ENCODE measurements at places on chromosomes 3 and 15.

DNA sequence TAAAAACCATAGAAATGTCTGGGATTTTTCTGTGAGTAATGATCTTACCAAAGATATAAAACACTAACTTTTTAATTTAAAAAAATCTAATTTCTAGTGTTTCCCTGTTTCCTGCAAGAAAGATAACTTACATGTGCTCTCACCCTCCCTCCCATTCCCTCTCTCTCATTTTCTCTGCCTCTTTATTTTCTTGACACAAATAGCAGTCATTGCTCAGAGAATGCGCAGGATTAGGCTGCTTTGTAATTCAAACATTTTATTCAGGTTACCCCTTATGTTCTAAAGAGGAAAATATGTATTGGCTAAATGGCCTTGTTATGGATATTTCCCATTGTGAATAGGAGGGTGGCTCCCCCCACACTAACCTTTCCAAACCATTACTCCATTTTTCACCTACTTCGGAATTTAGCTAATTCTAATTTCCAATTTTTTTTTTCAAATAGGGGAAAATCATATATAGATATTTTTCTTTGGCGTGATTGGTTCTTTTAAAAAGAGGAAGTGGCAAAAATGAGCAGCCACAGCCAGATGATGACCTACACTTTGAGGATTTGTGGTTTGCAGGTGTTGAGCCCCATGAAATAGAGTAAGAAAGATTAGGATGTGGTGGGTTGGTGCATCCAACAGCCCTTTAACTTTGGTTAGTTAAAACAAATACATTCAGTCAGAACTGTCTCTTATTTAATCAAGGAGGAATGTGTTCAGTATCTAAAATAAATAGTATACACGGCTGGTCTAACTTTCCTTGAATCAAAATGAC, 554.4 kb downstream of the IGSF11 start:
- DNase-seq, result no peak

DNA sequence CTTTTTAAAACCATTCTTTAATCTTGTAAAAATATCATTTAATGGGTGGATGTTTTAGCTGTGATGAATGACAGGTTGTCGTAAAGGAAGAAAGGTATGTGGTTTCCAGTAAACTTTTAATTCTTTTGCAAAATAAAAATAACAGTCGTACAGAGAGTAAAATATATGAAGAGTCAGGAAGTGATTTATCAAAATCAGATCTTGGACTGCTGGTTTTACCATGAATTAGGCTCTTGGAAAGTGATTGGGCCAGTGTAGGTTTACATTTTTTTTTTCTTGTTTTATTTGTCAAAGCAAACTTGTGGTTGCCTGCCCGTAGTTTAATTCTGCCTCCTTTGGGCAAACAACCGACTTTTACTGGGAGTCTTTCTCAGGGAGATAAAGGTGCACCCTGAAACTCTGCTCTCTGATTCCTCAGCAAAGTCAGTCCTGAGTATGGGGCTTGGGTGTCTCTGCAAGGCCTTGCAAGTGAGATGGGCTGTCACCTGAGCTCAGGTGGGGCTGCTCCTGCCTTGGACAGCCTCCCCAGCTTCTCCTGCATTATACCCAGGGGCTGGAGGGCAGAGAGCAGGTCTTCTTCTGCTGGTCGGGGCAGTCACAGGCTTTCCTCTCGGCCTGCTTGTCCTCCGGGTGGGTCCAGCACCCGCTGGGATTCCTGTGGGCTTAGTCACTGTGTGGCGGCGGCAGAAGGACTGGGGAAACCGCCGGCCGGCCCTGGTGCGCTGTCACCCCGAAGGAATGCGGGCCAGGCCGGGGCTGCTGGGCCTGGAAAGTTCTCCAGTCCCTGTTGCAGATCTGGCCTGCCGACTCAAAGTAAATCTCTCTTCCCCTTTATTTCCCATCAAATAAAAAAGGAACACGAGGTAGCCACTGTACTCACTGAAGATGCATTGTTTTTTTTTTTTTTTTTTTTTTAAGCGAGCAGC, 79.0 kb downstream of the IGF1R start:
- DNase-seq, result peak; percentile 94

DNA sequence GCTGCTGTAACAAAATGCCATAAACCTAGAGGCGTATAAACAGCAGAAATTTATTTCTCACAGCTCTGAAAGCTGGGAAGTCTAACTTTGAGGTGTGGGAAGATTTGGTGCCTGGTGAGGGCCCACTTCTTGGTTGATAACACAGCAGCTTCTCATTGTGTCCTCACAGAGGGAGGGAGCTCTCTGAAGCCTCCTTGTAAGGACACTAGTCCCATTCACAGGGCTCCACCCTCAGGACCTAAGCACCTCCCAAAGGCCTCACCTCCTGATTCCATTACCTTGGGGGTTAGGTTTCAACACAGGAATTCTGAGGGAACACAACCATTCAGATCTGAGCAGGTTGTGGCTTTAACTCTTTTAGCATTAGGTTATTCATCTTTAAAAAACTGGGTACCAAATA, 380.3 kb upstream of the ATP10A start:
- DNase-seq, result no peak

DNA sequence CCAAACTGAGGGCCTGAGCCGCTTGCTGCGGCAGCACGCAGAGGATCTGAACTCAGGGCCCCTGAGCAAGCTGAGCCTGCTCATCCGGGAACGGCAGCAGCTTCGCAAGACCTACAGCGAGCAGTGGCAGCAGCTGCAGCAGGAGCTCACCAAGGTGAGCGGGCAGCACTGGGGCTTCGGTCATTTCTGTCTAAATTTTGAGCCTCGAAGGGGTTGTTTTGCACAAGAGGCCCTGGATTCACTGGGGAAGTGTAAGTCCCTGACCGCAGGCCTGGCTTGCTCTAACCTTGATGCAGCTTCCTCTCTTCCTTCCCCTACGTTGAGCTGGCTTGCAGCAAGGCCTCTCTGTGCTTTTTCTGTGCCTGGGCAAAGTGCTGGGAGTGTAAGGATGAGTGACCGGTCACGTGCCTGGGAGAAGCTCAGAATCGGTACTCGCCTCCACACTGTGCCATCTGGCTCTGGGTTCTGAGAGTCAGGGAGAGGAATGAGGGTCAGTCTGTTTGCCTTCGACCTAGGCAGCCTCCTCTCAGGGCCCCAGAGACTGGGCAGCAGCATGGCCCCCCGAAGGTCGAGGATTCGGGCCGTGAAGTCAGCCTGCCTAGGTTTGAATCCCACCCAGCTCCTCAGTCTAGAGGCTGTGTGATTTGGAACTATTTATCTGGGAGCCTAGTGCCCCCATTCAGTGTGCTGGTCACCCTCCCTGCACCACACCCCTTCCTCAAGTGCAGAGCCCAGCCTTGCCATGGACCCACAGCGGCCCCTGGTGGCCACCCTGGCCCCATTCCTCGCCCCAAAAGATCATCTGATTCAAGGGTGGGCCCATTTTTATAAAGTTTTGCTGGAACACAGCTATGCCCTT, 1.4 kb downstream of the FES start:
- peak; percentile 71 for DNase-seq

DNA sequence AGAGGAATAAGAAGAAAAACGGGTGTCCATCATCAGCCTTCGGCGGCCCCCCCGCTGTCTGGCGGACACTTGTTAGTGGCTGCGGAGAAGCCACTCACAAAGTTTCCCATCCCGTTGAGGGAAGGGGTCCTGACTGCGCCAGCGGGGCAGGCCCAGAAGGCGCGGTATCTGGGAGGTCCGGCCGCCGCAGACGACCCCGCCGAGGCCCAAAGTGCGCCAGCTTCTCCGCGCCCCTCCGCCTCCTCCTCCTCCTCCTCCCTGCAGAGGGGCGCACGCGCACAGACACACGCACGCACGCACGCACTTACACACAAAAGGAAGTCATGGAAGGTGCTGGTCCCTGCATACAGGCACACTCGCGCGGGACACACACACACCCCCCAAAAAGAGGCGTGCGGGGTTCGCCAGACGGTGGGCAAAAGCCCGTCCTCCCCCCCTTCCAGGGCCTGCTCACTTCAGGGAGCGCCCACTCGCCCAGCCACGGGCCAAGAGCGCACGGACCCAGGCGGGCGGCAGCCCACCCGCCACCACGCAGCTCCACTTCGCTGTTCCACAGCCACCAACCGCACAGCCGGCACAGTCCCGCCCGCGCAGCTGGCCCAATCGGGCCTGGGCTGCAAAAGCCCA, 18.0 kb downstream of the ZNF148 start:
- DNase-seq, result no peak

DNA sequence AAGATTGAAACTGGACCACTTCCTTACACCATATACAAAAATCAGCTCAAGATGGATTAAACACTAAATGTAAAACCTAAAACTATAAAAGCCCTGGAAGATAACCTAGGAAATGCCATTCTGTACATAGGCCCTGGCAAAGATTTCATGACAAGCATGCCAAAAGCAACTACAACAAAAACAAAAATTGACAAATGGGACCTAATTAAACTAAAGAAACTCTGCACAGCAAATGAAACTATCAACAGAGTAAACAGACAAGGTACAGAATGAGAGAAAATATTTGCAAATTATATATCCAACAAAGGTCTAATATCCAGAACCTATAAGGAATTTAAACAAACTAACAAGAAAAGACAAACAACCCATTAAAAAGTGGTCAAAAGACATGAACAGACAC, 173.1 kb upstream of the CCDC54 start:
- DNase-seq, result no peak

GRCh38 chr15:55993804-55994560, 570 bp upstream of the NEDD4 start:
- peak; percentile 61 for DNase-seq

DNA sequence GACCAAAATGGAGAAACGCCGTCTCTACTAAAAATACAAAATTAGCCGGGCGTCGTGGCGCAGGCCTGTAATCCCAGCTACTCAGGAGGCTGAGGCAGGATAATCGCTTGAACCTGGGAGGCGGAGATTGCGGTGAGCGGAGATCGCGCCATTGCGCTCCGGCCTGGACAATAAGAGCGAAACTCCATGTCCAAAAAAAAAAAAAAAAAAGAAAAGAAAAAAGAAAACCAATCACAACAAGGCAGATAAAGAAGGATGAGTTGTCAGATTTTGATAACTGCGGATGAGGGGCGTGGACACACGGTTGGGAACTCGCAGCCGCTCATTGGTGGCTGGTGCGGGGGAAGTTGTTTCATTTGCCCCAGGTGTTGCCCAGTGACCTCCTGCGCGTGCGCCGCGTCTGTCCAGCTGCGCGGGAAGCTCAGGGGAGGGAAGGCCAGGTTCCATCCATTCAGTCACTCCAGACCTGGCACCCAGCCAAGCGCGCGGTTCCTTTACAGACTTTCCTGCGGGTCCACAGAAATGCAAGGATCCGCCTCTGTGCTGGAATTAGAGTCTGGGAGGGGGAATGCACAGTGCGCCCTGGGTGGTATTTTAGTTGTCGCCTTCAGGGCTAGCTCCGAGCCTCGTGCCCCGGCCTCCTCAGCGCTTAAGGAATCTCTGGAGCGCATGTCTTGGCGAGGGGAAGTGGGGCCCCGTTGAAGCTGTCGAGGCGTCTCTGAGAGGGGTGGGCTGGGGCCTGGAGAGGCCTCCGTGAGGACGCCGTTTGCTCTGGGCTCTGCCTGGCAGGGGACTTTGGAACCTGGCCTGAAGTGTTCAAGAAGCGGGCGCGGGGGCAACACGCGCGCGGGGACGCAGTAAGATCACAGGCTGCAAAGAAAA, 708 bp upstream of the GCHFR start:
- DNase-seq, result peak; percentile 62

- no peak for DNase-seq
Measured at GRCh38 chr15:100476805-100477204, 51.9 kb downstream of the CERS3 start.

DNA sequence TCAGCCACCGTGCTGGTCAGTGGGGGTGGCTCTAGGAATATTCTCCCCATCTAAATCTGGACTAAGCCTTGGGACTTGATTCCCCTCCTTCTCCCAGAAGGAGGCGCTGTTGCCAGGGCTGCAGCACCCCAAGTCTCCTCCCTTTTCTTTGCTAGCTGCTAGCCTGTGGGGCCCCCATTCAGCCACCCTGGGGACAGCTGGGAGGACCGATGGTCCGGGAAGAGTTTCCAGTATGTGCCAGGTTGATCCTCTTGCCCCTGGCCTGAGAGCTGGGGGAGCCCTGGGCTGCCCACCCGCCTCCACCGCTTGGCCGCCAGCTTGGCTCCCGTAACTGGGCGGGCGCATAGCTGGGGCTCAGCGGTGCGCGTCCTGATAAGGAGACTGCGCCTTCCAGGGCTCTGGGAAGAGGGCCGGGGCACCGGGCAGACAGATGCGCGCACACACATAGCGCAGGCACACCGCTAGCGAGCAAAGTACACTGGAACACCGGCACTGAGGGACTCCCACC, 4.2 kb downstream of the SMAD6 start:
- DNase-seq, result peak; percentile 78

DNA sequence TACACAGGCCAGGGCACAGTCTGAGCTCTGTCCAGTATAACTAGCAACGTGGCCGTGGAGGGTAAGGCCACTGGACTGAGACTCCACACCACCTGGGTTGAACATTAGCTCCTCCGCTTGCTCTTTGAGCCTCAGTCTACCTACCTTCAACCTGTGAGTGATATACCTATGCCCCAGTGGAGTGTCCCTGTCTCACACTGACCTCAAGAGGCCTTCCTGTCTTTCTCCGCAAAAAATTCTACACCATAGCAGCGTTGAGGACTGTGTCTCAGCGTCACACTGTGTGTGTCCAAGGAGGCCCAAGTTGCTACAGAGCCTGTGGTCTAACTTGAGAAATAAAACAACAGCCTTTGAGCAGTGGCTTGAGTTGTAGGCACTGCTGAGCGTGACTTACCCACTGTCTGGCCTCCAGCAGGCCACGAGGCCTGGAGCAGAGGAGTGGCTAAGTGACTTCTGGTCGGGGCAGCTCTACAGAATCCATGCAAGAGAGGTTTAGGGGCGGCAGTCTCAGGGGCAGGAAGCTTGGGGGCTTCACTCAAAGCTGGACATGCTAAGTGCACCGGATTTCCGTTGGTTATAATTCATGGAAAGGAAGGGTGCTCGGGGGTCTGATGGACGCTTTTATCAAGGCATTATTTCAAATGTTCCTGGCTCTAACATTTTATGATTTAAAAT, 2.0 kb upstream of the MGLL start:
- no peak for DNase-seq

DNA sequence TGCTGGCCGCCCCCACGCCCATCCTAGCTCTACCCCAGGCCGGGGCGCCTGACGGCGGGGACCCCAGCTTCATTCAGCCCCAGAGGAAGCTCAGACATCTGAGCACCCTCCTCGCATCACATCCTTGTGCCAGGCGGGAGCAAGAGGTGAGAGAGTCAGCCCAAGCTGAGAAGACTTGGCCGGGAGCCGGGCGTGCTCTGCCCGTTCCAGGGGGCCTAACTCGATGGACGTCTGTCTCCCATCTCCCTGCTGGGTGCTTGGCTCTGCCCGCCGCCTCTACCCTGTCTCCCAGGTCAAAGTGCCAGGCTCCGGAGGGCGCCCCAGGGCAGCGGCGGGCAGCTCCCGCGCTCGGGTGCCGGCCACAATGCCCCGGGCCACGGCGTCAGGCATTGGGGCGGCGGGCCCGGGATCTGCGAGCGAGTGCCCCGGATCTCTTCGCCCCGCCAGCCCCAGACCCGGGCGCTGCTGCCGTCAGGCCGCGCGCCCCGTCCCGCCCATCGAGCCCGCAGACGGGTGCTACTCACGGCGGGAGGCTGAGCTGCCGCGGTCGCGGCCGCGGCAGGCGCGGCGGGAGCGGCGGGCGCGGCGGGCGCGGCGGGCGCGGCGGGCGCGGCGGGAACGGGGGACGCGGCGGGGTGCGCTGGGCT, 388 bp downstream of the DAPK2 start:
- no peak for DNase-seq
